ENCODE measurements at places on chromosomes 2 and 18.
A peak's percentile ranks its signal among the peaks of the same experiment; 100 is the strongest.

GRCh38 chr2:181789827-181790448 is 101.6 kb upstream of the ITPRID2 start:
- DNase-seq: no peak

GRCh38 chr2:43937269-43937820 is 58.4 kb downstream of the LRPPRC start:
- DNase-seq: no peak

DNA sequence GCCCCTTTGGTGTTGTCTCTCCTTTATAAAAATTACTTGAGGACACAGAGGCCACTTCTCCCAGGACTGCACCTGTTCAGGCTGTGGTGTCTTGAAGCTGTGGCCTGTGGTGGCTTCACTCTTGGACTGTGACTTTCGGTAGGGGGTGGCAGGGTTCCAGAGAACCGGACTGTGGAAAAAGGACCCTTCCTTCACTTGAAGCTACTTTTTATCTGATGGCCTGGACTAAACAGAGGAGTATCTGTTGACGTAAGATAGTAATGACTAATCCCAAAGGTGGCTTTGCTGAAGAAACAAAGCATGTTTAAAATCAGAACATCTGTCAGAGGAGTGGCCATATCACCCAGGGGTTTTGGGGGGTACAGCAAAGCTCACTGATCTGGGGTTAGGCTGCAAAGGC is 60.8 kb downstream of the CENPO start:
- no peak for DNase-seq

- no peak for DNase-seq
Observed at GRCh38 chr2:234535464-234535863, 38.6 kb upstream of the ARL4C start.

- DNase-seq: no peak
Observed at GRCh38 chr18:36947820-36948348, 119.0 kb downstream of the KIAA1328 start.

- no peak for DNase-seq
Observed at GRCh38 chr2:72994282-72994990, 77.1 kb downstream of the SFXN5 start.

- no peak for DNase-seq
Observed at GRCh38 chr18:37084912-37085311, 256.0 kb downstream of the KIAA1328 start.

GRCh38 chr2:195902857-195903256 is 165.8 kb downstream of the DNAH7 start:
- DNase-seq: no peak

DNA sequence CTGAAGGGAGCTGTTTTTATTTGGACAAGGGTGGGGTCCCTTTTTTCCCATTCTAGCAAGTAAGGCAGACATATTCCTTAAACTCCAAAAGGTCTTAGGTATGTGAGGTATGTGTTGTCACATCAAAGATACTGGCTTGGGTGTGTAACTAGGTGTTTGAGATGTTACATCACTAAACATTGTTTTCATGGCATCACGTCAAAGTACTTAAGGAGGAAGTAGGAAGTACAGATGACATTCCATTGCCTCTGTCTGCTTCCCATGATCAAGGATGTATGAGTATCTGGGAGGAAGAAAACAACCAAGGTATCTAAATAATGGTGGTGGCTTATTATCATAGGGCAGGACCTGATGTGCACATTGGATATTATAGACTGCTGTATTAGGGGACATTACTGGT is 39.3 kb downstream of the CD302 start:
- no peak for DNase-seq

- no peak for DNase-seq
Observed at GRCh38 chr2:203022751-203023150, 8.1 kb downstream of the NBEAL1 start.

DNA sequence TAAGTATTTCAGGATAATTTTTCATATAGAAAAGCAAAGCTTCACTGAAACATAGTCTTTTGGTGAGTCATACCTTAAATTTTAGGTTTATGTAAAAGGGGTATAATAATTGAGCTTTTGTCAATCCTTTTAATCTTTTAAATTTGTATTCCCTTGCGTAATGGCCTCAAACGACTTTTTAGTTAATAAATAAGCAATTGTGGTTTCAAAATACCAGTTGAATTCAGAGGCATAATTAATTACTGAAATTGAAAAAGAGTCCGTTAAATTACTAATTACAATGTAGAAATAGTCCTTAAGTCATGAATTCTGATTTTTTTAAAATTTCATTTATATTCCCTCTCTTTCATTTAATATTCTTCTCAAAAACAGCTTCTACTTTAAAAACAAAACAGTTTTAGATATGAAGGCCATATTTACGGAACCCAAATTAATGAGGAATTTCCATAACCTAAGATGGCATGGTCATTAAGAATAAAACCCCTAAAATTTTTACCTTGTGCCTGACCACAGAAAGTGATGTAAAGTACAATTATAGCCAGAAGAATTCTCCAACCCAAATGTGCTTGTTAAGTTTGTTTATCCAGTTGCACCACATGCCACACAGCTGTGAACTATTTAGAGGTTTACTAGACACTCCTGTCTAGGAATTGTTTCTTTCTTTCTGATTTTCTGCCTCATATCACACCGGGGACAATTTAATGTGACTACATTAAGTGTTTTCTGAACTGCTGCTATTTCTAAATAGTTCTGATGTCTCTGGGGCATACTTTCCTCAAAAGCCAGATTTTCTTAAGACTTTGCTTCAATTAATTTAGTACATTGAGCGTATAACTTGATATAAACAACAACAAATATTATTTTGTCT is 60.7 kb upstream of the ITGA4 start:
- no peak for DNase-seq

DNA sequence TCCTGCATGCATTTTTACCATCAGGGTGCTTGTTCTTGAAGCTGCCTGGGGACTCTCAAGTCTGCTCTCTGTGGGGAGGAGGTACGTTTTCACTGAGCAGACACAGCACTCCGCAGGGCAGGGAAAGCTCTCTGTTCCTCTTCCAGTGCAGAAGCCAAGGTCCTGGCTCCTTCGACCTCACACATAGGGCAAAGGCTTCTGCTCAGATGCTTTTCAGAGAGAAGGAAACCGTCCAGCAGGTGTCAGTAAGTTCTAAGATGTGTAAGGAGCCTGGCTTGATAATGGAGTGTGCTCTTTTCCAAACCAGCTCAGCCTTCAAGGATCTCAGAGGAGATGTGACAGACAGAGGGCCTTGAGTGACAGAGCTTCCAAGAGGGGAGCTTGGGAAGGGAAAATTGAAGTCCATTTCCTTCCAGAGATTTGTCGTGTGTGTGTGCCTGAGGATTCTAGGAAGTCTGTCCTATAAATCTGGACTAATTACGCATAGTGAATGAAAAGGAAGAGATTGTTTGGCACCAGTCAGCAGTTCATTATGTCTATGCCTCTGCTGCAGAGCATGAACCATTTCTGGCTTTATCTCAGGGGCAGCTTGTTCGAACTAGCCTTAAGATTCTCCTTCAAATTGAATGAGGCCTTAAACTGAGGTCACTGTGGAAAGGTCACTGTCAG is 67.3 kb upstream of the UPP2 start:
- DNase-seq: peak; percentile 46

GRCh38 chr2:217538719-217539118 is 464.1 kb downstream of the TNS1 start:
- no peak for DNase-seq

- peak; percentile 61 for DNase-seq
Observed at GRCh38 chr2:176106581-176107539, at the start of gene HOXD11. HOXD11 (plus strand) TSS chr2:176107280; CDS start chr2:176107356, 76 bp downstream.

- no peak for DNase-seq
Observed at GRCh38 chr2:28439127-28439526, 46.5 kb downstream of the FOSL2 start.
